LHCN-M2 (cell line): ENCODE measurements at places on chromosomes 6 and 20. TPM values are rescaled to one million over a fixed set of nuclear protein-coding genes. Genes with fewer than 3 reads are reported as not detected.

DNA sequence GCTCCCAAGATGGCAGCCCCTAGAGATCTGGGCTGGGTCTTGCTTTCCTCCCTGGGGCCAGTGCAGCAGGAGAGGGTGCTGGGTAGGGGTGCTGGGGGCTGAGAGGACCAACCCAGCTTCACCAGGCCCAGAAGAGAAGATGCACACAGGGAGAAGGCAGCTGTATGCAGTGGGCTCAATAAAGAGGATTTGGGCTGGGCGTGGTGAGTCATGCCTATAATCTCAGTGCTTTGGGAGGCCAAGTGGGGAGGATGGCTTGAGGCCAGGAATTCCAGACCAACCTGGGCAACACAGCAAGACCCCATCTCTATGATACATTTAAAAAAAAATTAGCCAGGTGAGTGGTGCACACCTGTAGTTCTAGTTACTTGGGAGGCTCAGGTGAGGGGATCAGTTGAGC, 25.7 kb upstream of the EMILIN3 start:
- no peak for DNase-seq

The SMIM8 gene
- total RNA-seq: 2.1 and 3.4 TPM in 2 replicates

DNA sequence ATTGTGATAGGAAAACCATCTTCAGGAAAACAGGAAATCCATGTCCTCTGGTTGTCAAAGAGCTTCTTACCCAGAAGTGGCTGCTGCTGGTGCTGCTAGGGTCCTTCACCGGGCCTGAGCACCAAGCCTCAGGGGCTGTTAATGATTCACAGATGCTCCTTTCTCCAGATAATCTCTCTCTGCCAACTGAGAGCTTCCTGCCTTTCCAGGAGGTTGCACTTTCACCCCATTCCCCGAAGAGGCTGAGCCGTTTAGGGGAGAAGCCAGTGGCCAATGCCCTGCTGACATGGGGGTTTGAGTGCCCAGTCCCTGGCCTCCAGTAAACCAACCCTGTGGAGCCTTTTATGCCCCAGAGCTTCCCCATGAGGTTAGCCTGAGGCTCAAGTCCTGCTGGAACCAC, 122.4 kb downstream of the CBLN4 start:
- DNase-seq: no peak

- DNase-seq: no peak
Measured at GRCh38 chr6:74755196-74755595, 450.7 kb downstream of the COL12A1 start.

GRCh38 chr6:137323860-137324259, 104.7 kb upstream of the IFNGR1 start:
- DNase-seq: no peak

DNA sequence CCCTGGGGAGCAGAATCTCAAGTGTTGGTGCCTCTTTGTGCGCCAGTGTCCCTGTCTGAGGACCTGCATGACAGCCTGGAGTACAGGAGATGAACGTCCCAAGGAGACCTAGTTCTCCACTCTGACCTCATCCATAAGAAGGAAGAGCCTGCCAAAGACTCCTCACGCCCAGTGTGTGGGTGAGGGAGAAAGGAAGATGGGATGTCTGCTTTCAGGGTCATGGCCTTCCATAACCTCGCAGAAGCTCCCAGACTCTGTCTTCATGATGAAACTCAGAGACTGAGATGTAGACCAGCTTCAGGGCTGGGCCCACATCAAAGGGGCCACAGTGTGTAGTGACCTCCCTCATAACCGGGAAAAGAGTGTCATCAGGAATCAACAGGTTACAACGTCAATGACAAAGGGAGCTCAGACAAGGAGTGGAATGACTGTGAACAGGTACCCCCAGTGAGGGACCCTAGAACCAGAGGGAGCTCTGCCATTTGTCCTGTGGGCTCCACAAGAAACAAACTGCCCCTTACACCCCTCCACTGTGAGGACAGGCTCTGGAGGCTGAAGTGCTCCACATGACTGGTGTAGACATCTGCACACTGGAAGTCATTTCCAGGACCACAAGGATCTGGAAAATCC, 8.1 kb downstream of the HLA-DQB1 start:
- DNase-seq: no peak

DNA sequence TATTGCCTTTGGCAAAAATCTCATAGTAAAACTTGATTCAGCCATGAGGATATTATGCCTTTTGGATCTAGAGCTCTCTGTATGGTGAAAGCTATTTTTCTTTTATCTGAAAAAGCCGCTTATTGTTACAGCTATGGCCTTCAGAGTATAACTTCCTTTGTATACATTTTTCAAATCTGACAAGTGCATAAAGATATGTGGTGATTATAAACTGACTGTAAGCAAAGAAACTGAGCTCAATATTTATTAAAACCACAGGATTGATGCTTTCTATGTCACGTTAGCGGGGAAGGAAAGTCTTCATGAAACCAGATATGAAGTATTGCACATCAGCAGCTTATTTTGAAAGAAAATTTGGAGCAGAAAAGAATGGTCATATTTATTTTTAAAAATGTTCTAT, 151.8 kb downstream of the THEMIS start:
- no peak for DNase-seq

The PDYN gene
- total RNA-seq: not detected in 2 replicates

- peak; percentile 41 for DNase-seq
Measured at GRCh38 chr20:3209257-3209945, at the start of gene ITPA. Gene ITPA (plus strand): TSS chr20:3209498. CDS start chr20:3209552, 54 bp downstream.

The CDH4 gene
- 0.98 and 1.3 TPM in 2 replicates for total RNA-seq

The CD83 gene
- total RNA-seq: 0.38 and 0.57 TPM in 2 replicates

- DNase-seq: no peak
Measured at GRCh38 chr6:135230711-135231468, 49.8 kb downstream of the MYB start.

DNA sequence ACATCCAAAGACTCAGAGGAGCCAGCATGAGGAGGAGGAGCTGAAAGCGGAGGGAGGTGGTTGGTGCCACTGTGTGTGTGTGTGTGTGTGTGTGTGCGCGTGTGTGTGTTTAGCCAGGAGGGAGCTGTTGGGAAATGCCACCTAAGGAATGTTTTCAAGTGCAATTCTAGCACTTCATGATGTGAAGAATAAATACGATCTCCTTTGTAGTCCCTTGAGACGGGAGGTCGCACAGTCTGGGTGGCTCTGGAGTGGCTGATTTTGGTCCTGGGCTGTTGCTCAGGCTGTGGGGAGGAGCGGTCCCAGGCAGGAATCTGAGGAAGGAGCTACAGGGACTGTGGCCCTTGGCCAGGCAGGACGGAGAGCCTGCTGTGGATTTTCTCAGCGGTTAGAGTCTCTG, 93.7 kb downstream of the PPP1R14C start:
- no peak for DNase-seq

The FIG4 gene
- 8.7 and 15.7 TPM in 2 replicates for total RNA-seq

The CENPB gene
- 163 and 173 TPM in 2 replicates for total RNA-seq

The TGM3 gene
- not detected in 2 replicates for total RNA-seq

DNA sequence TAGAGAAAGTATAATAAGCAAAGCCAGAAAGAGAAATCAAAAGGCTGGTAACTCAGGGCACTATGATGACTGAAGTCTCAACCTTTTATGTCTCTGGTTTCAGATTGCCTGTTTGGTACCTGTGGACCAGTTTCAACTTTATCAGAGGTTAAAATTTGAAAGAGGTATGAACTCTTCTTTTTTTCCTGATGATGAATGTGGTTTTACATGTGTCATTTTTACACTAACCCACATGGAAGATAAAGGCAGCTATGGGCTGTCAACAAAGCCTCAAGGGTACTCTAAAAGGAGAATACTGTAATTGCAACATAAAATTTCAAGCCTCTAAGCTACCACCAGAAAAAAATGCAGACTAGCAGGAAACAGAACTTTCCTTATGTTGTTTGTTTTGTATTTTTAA, 52.4 kb downstream of the RNF144B start:
- no peak for DNase-seq

DNA sequence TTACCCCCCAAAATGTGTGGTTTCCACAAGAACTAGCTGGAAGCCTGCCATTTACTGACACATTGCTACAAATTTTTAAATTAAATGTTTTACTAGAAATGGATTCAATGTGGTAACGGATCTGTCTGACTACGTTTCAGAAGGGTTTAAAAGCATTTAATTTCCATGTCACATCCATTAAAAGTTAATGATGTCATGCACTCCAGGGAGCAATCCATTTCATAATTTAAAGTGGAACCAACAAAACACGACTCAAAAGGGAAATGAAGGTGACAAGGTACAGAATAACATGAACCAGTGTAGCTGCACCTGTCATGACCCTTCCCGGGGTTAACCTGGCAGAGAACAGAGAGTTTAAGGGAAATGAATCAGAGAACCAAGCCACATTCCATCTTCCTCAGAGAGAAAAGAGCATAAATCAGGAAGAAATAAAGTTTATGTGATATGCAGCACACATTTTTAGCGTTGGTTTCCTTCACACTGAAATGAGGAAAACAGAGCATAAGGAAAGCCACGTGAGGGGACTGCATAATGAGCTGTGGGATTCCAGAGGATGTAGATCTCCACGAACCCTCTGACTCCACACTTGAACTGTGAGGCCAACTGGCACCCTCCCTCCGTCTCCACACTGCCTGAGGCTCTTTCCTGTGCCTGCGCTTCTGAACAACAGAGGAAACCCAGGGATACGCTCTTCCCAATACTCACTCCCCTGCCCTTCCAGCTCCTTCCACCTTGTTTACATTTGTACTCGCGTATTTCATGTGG, 170.3 kb upstream of the AHI1 start:
- peak; percentile 65 for DNase-seq

The EPB41L2 gene
- total RNA-seq: 18.1 and 26.2 TPM in 2 replicates

The FKBP5 gene
- total RNA-seq: 68.0 and 105 TPM in 2 replicates

- DNase-seq: no peak
Measured at GRCh38 chr6:68701159-68701558, 66.1 kb downstream of the ADGRB3 start.

- DNase-seq: no peak
Measured at GRCh38 chr6:71889366-71889765, 3.0 kb downstream of the RIMS1 start.

The PSMB9 gene
- total RNA-seq: 9.0 and 20.0 TPM in 2 replicates

- DNase-seq: no peak
Measured at GRCh38 chr20:39603219-39603618, 641.1 kb downstream of the DHX35 start.

DNA sequence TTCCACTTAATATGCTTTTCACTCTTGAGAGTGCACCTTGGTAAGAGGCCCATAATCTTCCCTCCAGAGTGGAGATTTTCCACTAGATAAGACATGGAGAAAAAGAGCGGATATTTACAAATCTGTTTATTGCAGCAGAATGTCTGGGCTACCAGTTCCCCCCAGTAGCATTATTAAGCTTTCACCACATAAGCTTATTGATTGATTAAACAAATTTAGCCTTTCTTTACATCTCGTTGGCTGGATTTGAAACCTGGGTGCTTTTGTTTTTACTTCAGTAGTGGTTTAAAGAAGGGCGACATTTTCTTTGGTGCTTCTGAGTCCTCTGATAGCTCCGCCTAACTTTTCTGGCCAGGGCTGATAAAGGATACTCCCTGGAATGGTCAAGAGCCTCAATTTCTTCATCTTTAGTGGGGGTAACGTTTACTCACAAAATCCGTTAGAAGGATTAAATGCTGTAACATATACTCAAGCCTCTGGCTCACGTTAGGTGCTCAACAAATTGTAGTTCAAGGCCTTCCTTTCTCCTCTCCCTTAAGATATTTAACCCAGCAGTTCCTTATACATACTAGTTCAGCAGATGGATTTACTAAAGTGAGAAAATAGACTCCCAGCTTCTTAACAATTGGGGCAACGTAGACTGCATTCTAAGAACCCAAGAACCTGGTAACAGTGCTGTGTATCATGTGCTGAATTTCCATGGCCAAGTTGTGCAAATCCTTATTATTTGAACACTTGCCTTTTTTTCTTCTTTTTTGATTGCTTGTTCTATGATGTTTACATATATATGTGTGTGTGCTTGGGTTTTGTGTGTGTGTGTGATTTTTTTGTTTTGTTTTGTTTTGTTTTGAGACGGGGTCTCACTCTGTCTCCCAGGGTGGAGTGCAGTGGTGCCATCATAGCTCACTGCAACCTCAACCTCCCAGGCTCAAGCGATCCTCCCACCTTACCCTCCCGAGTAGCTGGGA, 91.4 kb downstream of the RREB1 start:
- DNase-seq: no peak

The APMAP gene
- total RNA-seq: 126 and 127 TPM in 2 replicates

DNA sequence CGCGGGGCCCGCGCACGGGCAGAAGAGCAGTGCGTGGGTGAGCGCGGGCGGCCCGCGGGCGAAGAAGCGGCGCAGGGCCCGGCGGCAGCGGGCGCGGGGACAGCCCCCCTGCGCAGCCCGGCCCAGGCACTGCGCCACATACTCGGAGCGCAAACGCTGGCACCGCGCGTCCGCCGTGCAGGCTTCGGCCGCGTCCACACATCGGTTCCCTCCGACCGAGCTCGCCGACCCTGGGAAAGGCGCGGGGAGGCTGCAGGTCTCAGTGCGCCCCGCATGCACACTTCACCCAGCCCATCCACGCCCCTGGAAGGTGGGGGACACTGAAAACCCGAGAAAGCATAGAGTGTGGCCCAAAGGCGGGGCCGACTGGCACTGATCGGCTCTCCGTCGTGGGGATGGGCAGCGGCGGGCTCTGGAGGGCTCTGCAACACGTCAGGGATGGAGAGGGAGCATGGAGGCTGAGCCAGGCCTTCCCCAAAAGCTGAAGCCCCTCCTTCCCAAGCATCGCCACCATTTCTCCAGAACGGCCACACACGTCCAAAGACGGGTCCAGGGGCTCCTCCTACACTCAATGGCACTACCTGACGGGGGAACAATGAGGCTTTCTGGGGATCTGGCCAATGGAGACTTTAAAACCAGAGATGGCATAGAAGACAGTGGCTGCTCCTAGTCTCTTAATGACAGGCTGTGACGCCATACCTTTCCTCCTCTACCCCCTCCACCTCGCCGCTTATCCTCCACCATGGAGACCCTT, 2.0 kb downstream of the GFRA4 start:
- DNase-seq: no peak

DNA sequence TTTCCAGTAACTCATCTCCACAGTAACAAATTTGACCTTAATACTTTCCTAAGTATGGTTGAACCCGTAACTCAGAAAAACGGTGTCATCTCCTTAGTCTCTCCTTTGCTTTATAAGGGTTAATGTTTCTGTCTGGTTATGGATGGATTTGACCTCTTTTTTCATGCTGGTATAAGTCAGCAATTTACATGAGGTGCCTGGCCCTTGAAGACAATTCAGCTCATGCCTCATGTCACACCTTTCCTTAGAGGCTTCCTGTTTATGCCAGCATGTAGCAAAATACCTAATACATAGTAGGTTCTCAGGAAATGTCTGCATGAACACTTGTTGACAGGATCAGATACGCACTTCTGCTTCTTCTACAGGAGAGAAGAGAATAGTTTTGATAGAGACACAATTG, 37.7 kb upstream of the C20orf144 start:
- DNase-seq: no peak
